Cardiac fibroblast (primary cell): ENCODE measurements at places on chromosomes 2 and 18.

DNA sequence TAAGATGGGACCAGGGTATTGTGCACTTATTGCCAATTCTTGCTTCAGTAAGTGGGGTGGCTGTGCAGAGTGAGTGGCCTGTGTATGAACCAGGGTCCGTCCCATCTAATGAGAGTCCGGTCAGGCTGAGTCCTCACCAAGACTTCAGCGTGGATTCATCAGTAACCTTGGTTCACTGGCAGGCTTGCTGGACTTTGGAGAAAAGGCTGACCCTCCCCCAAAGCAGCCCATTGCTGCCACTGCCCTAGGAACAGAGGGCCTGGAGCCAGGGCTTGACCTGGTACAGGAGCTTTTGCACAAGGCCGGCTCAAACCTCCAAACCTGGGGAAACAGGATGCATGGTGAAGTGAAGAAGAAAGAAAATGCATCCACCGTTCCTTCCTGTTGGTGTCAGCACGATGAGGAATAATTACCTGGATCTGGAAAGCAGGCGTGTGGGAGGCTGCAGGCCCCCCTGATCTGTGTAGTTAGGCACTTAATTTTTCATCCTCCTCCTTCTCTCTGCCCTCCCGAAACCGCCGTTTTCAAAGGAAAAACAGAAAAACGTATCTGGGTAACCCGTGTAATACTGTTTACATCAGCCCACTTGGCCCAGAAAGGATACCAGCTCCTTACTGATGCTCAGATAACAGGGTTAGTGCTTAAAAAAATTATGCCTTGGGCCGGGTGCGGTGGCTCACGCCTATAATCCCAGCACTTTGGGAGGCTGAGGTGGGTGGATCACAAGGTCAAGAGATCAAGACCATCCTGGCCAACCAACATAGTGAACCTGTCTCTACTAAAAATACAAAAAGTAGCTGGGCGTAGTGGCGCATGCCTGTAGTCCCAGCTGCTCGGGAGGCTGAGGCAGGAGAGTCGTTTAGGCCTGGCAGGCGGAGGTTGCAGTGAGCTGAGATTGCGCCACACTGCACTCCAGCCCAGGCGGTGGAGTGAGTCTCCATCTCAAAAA, 147.7 kb downstream of the TGIF1 start:
- DNase-seq: no peak

- DNase-seq: peak; percentile 92
These were observed at the start of gene GNAL for GRCh38 chr18:11688972-11689668. Gene GNAL, plus strand, starts transcription at chr18:11689264. Its CDS starts 300 bp downstream, at chr18:11689564.

- no peak for DNase-seq
These were observed 205.9 kb downstream of the EIPR1 start for GRCh38 chr2:3171564-3172264.

DNA sequence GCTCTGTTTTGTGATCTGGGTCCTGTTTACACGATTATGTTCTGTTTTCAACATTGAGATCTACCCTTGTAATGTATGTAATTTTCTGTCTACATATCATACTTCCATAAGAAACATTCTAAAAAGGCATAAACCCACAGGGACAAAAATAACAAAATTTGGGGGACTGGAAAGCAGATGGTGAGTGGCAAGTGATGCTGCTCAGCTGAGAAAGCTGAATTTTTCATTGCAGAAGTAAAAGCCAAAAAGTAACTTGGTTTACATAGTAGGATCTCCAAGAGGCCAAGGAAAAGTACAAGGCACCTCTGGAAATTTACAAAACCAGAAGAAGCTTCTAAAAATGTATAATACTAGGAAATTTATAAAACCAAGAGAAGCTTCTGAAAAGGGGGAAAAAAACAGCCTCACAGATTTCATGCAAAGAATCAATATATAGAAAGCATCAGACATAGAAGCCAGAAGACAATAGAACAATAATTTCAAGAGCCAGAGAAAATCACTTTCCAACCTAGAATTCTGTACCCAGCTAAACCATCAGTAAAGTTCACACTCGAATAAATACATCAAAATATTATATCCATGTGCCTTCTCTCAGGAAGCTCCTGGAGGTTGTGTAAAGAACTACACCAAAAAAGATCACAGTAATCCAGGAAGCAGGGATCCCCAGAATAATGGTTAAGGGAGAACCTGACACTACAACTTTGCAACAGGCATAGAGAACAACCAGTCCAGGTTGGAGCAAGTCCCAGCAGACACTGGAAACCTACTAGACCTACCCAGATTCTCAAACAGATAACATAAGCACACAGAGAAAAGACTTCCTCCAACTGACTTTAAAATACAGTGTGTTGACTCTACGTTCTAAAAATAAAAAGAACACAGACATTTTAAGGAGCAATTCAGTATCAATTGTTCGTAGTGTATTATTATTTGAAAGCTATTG, 401.7 kb upstream of the HS6ST1 start:
- DNase-seq: no peak

DNA sequence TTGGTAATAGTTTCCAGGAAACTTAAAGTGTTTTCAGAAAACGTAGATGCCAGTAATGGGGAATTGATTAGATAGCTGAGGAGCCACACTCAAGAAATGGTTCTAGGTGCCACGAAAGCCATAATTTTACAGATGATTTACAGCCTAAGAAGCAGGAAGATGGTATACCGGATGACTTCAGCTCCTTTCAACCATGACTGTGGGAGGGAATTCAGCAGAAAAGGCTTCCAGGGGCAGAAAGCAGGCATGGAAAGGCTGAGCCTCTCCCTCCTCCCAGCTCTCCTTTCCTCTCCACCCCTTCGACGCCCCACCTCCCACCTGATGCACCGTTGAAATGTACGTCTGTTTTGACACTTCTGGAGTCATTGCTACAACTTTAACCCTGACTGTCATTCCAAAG, 68.6 kb upstream of the SMIM21 start:
- DNase-seq: no peak

GRCh38 chr2:50879457-50879856, 152.5 kb downstream of the NRXN1 start:
- DNase-seq: no peak

DNA sequence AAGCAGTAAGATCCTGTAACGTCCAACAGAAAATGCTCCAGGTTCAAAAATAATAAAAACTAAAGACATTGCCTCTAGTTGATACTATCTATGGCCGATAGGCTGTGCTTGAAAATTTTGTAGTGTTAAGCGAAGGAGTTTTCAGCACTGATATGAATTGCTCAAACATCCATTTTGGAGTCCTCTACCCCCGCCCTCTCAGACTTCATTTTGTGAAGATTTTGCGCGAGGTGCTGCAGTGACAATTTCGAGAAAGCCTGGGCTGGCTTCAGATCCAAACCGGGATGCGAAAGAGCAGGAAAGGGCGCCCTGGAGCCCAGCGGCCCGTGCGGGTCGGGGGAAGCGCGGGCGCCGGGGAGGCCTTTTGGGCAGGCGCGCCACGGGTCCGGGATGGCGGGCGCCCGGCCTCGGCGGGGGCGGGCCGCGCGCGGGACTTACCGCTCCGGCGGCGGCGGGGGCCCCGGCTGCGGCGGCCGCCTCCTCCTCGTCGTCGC, 1.8 kb downstream of the SP3 start:
- DNase-seq: peak; percentile 78

- DNase-seq: no peak
These were observed 12.0 kb upstream of the NRP2 start for GRCh38 chr2:205670292-205670691.

DNA sequence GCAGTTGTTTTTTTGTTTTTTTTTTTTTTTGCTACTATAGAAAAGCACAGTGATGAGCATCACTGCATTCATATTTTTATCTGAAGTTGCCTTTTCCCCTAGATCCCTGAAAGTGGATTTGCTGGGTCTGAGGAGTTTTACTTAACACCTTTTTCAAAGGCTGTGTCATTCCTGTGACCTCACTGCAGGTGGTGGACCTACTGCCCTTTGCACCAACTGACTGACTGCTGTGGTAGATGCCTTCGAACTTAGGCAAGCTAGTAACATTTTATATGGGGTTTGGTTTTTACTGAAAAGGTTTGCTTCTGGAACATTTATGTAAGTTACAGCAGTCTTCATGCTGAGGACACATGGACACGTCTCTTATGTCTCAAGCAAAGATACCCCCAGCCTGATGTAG, 36.2 kb downstream of the SPTBN1 start:
- DNase-seq: no peak

- DNase-seq: no peak
These were observed 741 bp downstream of the GPR148 start for GRCh38 chr2:130729322-130730299.

- no peak for DNase-seq
These were observed 156.7 kb upstream of the HDAC4 start for GRCh38 chr2:239557516-239557915.

GRCh38 chr18:26460449-26461091, 87.8 kb downstream of the KCTD1 start:
- DNase-seq: peak; percentile 39

GRCh38 chr2:68727683-68728375, 6.8 kb upstream of the ARHGAP25 start:
- DNase-seq: no peak

- DNase-seq: no peak
These were observed 102.2 kb downstream of the PTGR3 start for GRCh38 chr18:75106746-75107145.

DNA sequence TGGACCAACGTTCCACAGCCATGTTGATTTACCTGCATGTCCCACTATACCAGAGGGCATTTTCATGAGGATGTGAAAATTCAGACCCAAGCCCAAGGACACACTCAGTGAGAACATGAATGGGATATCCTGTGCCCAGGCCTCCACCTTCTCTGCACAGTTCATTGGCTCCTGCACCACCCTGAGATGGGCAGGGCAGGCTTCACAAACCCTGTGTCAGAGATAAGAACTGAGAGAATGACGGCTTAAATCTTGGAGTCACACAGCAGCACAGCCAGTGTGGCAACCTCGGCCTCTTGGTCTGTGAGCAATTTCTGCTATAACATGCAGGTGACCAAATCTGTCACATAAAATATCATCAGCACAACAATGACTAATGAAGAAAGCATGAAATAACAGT, 71.9 kb downstream of the UXS1 start:
- no peak for DNase-seq

- no peak for DNase-seq
These were observed 43.3 kb downstream of the SNED1 start for GRCh38 chr2:241041589-241042158.

GRCh38 chr2:221517696-221518151, 54.4 kb downstream of the EPHA4 start:
- peak; percentile 47 for DNase-seq

DNA sequence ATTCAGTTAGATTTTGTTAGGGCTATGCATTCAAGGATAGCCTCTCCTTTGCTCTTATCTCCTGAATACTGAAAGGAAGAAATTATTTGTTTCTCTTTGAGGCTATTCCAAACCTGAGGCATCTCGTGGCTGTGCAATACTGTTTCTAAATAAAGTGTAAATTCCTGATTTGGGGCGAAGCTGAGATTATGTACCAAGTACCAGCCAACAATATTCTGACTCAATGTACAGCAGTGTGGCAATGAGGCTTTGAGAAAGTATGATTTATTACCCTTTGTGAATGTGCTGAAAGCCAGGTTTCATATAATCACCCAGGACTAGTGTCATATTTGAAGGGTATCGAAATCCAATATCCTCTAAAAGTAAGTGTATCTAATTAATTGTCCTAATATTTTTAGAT, 113.5 kb downstream of the MEIS1 start:
- no peak for DNase-seq

GRCh38 chr2:227674485-227674884, 7.9 kb downstream of the SCYGR5 start:
- DNase-seq: no peak

DNA sequence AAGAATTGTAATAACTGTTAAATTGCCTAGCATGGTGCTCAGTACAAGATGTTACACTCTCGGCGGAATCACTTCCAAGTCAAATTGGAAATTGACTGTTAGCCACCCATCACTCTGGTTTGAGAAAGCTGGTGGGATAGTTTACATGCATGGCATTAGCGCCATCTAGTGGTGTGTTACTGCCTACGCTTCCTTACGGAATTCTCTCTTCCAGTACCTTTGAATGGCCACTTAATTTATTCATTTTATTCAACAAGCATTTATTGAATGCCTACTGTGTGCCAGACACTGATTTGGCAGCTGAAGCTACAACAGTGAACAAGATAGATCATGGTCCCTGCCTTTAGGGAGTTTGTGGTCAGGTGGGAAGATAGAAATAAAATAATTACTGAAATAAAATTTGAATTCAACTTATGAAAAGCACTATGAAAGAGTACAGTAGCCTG, 171.2 kb downstream of the TMEM247 start:
- DNase-seq: peak; percentile 93

DNA sequence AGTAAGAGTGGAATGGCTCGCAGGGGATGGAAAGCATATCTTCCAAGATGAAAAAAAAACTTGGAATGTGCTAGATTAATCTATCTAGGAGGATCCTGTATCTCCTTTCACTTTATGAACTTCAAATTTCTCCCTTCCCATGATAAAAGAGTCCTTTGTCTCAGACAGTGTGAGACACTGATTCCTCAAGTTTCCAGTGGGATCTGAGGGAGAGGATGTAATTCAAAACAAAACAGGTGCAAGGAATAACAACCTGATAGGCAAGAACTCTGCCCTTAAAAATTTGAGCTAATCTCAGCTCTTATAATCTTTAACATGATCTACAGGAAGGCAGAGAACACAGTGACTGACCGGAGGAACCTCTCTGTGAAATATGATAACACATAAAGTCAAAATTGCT, 162.0 kb upstream of the ZFP36L2 start:
- DNase-seq: no peak
